Mesendoderm (in vitro differentiated cells): ENCODE measurements at places on chromosomes 12 and 14.

- DNase-seq, result no peak
These were observed 154.1 kb downstream of the ZNF664 start for GRCh38 chr12:124126950-124127655.

GRCh38 chr12:66959276-66959675, 280.4 kb upstream of the GRIP1 start:
- no peak for DNase-seq

DNA sequence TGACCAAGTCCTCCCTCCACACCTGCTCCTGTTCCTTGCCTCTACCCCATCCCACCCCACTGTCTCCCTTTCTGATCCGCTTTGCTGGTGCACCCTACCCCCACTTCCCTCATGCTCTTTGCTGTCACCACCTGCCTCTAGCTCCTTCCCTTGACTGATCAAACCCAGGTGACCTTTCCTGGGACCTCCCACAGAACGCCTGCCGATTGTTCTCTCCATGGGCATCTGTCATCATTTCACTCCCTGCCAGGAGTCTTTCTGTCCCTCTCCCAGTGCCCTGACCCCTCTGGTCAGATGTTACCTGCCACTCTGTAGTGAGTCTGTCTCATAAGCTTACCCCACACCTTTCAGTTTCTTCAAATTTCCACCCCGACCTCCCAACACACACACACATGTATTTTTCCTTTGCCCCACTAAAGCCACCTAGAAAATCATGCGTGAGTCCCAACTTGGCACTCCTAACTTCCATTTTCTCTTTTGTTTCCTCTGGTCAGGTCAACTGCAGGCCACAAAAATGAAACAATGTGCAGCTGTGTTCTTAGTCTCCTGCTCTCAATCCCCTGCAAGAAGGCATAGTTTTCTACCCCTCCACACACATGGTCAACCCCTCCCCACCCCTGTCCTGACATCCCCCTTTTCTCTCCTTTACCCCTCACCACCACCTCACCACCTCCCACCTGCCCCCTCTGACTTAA, 229.8 kb downstream of the DPF3 start:
- no peak for DNase-seq

- peak; percentile 30 for DNase-seq
These were observed 4.2 kb upstream of the XPOT start for GRCh38 chr12:64400041-64400440.

GRCh38 chr12:104799458-104799857, 158.6 kb downstream of the SLC41A2 start:
- no peak for DNase-seq

GRCh38 chr14:91256661-91257060, 12.2 kb upstream of the GPR68 start:
- no peak for DNase-seq

DNA sequence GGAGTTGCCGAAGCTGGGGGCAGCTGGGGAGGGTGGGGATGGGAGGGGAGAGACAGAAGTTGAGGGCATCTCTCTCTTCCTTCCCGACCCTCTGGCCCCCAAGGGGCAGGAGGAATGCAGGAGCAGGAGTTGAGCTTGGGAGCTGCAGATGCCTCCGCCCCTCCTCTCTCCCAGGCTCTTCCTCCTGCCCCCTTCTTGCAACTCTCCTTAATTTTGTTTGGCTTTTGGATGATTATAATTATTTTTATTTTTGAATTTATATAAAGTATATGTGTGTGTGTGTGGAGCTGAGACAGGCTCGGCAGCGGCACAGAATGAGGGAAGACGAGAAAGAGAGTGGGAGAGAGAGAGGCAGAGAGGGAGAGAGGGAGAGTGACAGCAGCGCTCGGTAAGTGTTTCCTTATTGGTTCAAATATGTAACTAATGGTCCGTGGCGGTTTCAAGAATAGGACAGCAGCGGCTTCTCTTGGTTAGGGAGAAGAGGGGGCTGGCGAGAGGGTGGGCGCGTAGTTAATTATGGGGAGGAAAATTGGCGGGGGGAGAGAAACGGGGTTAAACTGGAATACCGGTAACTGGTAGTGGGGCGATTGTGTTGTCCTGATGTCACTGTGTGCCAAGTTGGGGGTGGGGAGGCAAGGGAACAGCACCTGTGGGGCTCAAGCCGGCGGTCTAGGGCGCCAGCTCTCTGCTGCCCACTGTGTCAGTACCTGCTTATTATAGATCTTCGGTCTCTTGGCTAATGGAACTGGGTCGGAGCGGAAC, 8.4 kb downstream of the HOXC8 start:
- DNase-seq, result no peak

- no peak for DNase-seq
These were observed 139.6 kb downstream of the CEP83 start for GRCh38 chr12:94320109-94320508.

GRCh38 chr14:62308891-62309290, 546.7 kb downstream of the SNAPC1 start:
- DNase-seq, result no peak

- DNase-seq, result peak; percentile 65
These were observed 72.9 kb upstream of the LTA4H start for GRCh38 chr12:96108321-96108720.

- no peak for DNase-seq
These were observed 96.6 kb downstream of the ZFP36L1 start for GRCh38 chr14:68696266-68696665.

GRCh38 chr12:100127766-100128511, 14.7 kb downstream of the BLTP3B start:
- no peak for DNase-seq

DNA sequence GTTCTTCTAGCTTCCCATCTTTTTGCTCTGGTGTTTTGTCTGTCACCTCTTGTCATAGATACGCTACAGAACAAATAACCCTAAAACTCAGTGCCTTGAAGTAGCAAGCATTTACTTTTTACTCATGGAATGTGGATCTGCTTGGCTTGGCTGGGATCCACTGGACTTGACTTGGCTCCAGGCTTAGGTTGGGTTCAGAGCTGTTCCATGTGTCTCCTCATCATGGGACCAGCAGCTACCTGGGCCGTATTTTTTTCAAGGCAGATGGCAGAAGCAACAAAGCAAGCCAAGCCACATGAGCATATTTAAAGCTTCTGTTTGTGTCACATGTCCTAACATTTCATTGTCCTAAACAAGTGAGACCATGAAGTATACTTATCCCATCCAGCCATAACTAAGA, 48.7 kb upstream of the ATF1 start:
- no peak for DNase-seq

GRCh38 chr12:69903548-69903947, 78.5 kb downstream of the MYRFL start:
- no peak for DNase-seq

DNA sequence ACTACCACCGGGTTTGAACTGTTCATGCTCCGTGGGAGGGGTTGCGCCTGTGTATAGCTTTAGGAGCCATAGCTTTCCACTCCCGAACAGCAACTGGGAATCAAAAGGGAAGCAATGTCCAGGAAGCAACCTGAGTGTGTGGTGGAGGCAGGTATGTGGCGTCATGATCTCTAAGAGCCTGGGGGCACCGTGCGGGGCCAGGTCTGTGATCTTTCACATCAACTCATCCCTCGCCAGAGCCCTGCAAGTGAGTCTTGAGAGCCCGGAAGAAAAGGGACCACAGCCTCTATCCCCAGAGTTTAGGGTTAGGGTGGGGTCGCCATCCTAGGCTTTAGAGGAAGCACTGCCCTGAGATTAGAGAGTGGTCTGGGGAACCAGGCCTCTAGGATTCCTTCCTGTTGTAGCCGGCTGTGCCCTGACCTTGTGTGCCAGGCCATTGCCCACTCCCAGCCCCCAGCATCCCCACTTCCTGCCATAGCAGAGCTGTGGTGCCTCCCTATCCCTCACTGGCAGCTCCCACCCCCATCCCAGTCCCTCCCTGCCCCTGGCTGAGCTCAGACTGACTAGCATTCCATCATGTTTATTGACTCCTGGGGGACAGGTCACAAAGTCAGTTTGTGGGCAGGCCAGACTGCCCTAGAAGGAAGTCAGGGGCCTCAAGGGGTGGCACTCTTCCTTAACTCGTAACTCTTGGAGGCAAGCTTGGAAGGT, 745 bp upstream of the ADCY4 start:
- DNase-seq, result peak; percentile 49

DNA sequence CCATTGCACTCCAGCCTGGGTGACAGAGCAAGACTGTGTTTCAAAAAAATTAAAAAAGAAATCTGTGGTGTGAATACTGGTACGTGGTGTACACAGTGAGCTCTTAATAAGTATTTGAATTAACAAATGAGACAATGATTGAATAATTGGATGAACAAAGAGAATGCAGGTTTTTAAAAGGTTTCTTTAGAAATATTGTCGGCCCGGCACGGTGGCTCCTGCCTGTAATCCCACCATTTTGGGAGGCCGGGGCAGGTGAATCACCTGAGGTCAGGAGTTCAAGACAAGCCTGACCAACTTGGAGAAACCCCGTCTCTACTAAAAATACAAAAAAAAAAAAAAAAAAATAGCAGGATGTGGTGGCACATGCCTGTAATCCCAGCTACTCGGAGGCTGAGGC, 6.6 kb downstream of the HIF1A start:
- DNase-seq, result no peak

DNA sequence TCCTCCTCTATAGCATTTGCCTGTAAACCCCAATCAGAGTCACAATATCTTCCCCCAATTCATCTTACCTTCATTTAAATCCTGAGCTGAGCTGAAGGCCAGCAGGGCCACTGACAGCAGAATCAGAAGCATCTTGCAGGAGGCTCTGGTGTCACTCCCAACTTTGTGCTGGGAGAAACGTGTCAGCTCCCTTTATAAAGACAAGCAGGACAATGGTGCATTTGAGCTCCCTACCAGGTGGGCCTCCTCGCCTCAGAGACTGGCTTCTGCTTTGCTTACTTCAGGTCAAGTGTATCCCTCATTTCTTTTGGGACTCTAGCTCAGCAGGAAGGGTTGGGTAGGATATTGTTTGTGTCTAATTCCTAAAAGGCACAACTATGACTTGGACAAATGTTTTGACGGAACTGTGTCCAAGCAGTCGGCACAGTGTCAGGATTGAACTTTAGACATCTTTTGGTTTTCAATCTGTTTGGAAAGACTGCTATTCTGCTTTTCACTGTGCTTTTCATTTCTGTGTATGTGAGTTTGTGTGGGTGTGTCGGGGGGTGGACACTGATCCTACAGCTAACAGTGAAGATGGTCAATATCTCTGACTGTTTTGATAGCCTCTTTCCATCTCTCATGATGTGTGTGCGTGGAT, at the start of gene PRH1:
TSS of gene PRH1 (minus strand) at position 170 of the 640 bp plus-strand sequence. CDS start at position 132, 38 bp downstream.
- DNase-seq, result no peak

DNA sequence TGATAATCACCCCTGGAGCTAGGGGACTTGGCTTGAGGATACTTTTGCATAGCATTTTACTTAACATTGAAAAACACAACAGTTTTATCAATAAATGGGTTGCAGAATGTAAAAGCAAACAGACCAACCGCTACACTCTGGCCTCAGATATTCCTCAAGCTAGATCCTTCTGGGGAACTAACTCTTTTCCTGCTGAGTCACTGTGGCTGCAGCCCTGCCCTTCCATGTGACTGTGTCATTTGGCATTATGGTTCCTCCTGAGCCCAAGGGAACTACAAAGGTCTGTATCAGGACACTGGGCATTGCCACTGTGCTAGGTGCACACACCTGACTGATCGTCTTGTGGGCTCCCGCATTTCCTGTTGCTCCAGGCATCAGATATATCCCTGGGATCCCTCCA, 56.6 kb downstream of the TTC9 start:
- peak; percentile 44 for DNase-seq

DNA sequence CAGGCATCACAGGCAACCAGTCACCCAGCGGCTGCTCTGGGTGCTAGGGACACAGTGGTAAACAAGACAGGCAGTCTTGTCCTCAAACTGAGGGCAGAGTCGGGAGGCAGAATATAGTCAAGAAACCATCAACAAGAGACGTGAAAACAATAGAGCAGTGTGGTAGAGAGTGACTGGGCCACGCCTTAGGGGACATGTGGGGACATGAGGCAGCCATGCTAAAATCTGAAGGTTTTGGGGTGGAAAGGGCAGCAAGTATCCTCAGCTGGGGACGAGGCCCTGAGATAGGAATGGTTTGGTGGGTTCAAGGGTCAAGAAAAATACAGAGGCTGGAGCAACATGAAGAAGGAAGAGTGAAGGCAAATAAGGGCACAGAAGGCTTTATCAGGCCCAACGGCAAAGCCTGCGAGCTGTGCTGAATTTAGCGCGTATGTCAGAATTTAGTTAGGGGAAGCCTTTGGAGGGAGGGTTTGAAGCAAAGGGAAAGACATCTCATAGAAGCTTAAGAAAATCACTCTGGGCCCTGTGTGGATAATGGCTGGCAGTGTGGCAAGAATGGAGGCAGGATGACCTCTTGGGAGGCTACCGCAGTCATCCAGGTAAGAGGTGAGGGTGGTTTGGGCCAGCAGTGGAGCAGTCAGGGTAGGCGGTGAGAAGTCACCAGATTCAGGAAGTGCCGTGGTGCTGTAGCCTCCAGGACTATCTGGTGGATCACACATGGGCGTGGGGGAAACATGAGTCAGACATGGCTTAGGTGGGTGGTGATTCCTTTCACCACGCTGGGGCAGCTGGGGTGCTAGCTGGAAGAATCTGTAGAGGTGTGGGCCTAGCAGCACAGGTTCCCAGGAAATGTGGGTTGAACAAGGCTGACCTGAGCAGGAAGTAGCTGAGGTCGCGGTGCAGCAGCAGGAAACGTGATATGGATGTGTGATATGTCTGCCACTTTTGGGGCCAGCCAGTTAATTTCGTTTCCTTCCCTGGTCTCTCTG, 3.0 kb downstream of the EVL start:
- DNase-seq, result peak; percentile 62

DNA sequence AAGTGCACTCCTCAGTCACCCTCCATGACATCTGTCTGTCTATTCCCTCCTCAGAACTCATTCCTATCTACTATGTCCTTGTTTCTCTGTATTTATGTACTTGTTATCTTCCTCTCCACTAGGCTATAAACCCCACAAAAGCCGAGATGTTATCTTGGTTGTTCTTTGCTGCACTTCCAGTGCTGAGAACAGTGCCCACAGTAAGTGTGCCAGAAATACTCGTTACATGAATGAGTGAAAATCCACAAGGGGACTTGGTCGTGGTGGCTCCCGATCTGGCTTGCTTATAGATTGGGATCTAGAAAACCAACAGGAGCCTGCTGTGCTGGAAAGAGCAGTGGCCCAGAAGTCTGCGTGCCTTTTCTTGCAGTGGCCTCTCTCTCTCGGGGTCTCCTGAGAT, 111.9 kb upstream of the PRMT8 start:
- no peak for DNase-seq

- DNase-seq, result peak; percentile 44
These were observed 71.1 kb upstream of the PLEKHA5 start for GRCh38 chr12:19058235-19059021.

GRCh38 chr12:55922126-55922525, 5.6 kb downstream of the PYM1 start:
- DNase-seq, result no peak
